Astrocyte of the spinal cord (primary cell): ENCODE measurements at places on chromosomes 6 and 20.
A peak's percentile ranks its signal among the peaks of the same experiment; 100 is the strongest.

GRCh38 chr6:20319520-20320357 is 81.9 kb upstream of the E2F3 start:
- DNase-seq = no peak

- DNase-seq = no peak
Measured at GRCh38 chr6:138659998-138660397, 113.6 kb upstream of the CCDC28A start.

- DNase-seq = peak; percentile 92
Measured at GRCh38 chr6:7267466-7268091, 45.4 kb downstream of the SSR1 start.

DNA sequence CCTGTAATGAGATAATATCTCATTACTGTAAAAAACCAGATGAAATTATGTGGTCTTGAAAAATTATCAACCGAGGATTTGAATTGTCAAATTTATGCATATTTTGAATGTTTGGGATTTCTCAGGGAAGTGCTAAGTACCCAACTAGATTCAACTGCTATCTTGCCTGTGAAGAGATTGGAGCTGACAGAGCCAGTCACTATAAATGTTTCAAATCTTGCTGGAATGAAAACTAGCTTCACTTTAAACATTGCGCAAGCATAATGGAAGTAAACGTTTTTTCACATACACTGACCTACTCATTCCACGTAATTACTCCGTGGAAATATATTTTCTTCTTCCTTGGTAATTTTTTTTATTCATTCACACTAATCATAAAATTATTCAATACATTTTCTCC is 46.7 kb downstream of the TMEM170B start:
- no peak for DNase-seq

GRCh38 chr6:137493218-137494038 is 766 bp downstream of the OLIG3 start:
- DNase-seq = no peak

DNA sequence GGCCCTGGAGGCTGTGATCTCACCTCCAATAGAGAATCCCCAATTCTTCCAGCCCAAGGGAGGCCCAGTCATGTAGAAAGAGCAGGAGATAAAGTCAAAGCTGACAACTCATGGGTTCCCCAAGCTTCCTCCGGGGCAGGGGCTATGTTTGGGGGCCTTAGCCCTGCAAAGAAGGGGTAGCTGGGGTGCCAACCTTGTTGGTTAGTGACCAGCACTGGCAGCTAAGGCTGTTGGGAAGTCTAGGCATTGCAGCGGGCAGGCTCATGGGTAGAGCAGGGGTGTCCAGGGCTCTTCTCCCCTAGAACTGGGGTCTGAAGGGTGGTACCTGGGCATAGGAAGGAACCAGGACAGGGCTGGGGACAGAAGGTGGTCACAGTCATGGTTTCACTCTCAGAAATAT is 36.4 kb downstream of the TGM2 start:
- no peak for DNase-seq

DNA sequence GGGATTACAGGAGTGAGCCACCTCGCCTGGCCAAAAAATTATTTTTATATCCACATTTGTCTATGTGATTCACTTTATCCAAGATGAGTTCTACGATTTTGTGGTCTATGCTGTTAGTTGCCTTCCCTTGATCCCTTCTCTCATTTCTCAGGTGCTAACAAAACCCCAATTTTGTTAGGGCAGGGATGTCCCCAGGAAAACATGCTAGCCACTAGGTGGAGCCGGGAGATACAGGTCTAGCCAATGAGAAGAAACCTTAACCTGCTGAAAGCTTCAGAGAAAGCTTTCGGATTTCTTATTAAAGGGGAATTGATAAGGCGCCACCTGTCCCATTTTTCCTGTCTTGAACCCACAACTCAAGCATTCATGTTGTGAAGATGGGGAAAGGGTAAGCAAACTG is 167.4 kb upstream of the OLIG3 start:
- no peak for DNase-seq

DNA sequence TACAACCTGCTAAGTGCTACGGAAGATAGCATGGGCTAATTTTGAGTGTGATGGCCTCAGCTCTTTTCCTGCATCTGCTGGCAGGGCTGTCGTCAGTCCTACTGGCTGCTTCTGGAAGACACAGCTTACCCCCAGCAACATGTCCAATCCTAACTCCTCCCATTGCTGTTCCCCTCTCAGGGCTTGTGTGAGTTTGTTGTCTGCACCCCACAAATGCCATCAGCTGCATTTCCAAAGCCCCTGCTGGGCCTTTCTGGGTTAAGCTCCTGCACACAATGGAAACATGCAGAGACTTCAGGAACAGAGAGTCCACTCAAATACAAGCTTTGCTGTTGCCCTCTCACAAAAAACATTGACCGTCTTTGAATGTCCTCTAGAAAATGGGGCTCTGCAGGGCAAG is 84.7 kb downstream of the RNF182 start:
- DNase-seq = no peak

DNA sequence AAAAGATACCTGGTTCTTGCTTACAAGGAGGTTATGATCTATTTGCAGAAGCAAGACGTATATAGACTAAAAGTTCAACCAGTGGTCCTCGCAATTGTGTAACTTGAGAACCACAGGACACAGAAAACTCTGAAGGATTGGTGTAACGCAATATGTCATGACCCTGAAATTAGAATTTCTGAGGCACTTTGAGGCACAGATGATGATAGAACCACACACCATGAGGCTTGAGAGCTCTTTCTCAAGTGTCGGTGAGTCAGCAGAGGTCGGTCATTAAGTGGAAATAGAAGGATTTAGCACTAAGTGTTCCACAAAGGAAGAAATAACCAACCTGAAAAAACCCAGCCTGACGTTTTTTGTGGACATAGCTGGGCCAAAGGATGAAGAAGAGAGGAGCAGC is 15.3 kb upstream of the CCN2 start:
- DNase-seq = peak; percentile 91

DNA sequence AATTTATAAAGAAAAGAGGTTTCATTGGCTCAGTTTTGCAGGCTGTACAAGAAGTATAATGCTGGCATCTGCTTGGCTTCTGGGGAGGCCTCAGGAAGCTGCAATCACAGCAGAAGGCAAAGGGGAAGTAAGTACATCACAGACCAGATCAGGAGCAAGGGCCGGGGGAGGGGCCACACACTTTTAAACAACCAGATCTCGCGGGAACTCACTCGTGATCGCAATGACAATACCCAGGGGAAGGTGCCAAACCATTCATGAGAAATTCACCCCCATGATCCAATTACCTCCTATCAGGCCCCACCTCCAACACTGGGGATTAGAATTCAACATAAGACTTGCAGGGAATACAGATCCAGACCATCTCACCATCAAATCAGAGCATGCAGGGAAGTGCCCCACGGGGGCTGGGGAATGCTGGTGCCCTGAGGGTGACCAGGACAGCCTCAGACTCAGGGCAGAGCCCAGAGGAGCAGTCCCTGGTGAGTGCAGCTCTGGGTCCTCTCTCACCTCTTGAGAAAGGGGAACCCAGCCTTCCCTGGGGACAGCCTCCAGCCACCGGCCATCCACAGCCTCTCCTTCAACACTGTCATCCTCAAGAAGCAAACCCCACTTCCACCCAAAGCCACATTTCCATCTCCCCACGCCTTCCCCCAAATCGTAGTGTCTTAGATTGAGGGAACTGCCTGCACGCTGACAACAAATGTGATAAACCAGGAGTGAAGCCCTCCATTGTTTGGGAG is 80.7 kb downstream of the ANKRD60 start:
- DNase-seq = no peak

GRCh38 chr6:67689329-67689728 is 945.8 kb upstream of the ADGRB3 start:
- no peak for DNase-seq

DNA sequence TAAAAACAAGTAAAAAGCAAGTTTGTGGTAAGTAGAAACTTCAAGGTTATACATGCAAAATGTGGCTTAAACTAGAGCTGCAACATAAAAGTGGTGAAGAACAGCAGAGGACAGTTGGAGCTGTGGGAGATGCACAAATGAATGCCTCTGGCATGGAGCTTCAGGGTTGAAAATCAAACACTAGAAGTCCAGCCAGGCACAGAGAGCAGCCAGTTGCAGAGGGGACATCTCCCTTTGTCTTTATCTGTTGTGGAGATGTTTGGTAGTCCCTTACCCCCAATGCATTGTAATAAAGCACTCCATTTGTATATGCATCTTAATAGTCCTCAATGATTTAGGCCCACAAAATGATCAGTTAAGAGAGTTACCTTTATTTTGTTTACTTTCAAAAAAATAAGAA is 73.1 kb upstream of the C20orf144 start:
- no peak for DNase-seq

- DNase-seq = no peak
Measured at GRCh38 chr20:50695135-50695872, 4.0 kb upstream of the RIPOR3 start.

DNA sequence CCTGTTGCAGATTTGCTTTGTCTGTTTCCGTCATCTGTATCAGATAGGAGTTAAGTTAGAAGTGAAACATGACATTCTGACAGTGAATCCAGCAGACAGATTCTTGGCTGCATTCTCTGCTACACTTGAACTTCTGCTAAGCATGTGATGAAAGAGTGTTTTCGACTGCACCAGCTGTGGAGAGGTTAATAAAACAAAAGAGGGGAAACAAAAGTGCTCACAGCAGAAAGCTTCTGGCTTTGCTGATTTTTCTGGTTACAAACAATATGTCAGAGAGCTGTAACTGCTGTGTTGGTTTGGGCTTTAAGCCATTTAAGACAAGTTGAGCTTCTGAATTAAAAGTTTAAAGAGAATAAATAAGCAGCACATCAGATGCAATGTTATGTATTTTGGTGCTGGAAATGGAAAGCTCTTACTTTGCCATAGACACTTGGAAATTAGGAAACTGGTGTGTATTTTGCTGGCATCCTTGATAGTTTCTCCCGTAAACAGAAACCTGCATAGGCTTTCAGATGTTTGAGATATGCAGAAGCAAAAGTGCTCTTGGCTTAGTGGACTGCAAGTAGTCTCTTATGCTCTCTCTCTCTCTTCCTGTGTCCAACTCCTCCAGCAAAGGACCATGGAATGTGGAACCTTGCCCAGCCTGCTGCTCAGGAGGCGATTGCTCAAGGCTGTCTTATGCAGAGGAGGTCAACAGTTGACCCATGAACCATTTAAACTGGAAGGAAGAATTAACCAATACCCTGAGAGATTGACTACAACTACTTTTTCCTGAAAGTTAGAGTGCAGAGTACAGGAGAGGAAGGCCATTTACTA is 104.9 kb downstream of the RPS12 start:
- peak; percentile 93 for DNase-seq

- no peak for DNase-seq
Measured at GRCh38 chr6:32764048-32764447, 716 bp upstream of the HLA-DQB2 start.

GRCh38 chr6:137761072-137761471 is 106.0 kb upstream of the TNFAIP3 start:
- no peak for DNase-seq

DNA sequence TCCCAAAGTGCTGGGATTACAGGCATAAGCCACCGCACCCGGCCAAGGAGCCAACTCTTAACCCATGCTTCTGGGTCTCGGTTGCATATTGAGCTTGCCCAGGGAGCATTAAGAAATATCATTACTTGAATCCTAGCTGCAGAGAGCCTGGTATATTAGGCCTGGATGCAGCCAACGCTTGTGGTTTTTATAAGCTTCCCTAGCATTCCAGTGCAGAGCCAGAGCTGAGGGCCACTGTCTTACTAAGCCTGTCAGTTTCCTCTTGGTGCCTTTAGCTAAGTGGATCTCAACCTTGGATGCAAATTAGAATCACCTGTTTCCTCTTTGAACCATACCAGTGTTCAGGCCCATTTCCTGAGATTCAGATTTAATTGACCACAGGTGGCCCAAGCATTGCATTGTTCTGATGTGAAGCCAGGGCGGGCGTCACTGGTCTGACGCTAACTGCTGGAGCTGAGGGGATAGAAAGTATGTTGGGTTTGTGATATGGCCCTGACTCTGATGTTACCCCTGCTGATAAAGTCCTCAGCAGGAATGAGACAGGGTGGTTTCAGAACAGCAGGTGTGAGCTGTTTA is 76.3 kb downstream of the BTBD3 start:
- no peak for DNase-seq

DNA sequence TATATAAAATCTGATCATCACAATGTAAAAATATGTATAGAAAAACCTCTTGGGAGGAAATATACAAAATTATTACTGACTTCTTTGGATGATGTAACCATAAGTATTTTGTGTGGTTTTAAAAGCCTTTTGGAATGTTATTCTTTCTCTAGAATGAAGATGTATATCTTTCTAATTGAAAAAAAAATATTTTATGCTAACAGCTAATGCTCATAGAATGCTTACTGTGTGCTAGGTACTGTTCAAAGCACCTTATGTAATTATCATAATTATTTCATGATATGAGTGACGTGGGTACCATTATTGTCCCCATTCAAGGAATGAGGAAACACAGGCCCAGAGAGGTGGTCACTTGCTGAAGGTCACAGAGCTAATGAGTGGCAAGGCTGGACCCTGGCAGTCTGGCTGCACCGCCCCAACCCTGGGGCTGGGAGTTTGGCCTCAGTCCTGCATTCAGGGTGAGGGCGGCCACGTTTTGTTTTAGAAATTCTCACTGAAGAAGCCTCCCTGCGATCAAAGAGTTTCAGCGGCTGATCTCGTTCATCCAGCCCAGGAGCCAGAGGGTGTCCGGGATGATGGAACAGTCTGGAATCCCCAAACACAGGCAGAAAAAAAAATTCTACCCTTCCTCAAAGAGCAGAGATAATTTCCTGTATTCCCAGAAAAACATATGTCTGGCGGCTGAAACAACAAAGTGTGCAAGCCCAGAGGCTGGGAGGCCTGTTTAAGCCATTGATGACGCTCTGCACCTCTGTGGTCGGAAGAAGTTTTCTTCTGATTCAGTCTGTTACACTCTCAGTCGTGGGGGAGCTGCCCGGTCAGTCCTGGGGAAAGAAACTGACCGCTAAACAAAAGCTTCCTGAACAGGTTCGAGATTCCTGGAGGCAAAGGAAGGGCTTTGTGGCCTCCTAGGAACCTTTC is 37.3 kb downstream of the TFEB start:
- DNase-seq = peak; percentile 97

- peak; percentile 64 for DNase-seq
Measured at GRCh38 chr20:25543068-25543467, 42.3 kb downstream of the NINL start.

DNA sequence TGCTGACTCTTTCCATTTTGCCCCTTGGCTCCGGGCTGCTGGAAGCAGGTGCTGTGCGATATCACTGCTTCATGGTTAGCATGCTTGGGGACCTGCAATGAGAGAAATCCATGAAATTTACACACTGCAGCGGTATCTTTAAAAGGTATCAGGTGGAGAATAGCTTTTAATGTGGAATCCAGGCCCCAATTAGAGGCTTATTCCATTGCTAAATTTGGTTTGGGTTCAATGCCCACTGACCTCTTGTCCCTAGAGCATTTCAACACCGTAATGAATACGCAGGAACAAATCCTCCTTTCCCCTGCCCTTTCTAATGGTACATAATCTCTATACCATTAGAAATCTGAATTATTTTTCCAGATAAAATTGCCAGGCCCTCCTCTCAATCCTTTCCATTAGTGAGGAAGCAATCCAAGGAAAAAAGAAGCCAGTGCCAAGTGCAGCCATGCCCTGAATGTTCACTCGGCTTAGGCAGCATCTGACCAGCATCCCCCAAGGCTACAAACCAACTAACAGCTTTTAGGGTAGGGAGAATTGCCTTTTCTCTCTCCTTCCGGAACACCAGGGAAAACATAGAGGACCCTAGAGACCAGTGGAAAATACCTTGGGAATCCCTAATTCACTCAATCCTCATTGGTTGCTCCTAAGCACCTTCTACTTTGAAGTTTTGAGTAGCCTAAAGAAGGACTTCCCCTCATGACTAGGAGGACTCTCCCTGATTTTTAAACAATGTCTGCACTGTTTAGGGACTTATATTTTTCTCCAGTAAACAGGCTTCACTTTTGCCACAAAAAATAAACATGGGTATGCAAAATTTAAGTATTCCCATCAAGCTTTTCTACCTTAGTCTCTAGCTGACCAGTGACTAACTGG is 143.1 kb downstream of the QRSL1 start:
- no peak for DNase-seq
